ENCODE measurements at places on chromosomes 5 and 9.

- no peak for DNase-seq
Observed at GRCh38 chr5:159095151-159095721, 4.5 kb downstream of the EBF1 start.

GRCh38 chr9:127578627-127578951 is 33.5 kb upstream of the STXBP1 start:
- DNase-seq = no peak

DNA sequence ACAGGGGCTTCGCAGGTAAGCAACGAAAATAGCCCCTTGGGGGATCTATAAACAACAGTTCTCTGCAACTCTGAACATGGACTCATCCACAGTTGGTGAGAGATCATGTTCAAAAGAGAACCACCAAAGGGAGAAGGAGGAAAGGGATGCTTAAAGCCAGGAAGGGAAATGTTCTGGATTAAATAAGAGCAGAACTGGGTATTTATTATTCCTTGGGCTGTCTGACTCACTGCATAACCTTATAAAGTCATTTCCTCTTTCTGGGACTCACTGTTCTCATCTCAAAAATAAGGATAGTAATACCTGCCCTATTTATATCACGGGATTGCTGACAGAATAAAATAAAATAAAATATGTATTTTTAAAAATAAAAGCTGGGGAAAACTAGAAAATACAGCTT is 11.2 kb upstream of the MARCHF3 start:
- DNase-seq = no peak

GRCh38 chr5:117561531-117561930 is 986.9 kb upstream of the SEMA6A start:
- no peak for DNase-seq

- DNase-seq = no peak
Observed at GRCh38 chr5:77298146-77298545, 87.7 kb downstream of the PDE8B start.

DNA sequence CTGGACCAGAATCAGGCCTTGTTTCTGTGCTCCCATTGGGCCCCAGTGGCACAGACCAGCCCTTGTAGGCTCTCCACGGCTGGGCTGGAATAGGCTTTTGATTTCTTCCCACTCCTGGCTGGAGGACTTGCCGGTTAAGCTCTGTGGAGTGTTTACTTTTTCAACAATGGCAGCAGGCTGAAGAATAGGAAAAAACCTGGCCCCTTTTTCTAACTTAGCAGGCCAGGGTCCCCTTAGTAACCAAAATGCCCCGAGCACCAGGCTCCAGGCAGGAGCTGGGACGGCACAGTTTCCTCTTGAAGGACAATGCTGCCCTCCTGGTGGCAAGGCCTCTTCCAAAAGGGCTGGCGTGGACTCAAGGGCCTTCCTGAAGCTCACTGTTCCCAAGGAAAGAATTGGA is 230.3 kb downstream of the CRB2 start:
- no peak for DNase-seq

- no peak for DNase-seq
Observed at GRCh38 chr9:27336126-27336525, 39.2 kb upstream of the EQTN start.

DNA sequence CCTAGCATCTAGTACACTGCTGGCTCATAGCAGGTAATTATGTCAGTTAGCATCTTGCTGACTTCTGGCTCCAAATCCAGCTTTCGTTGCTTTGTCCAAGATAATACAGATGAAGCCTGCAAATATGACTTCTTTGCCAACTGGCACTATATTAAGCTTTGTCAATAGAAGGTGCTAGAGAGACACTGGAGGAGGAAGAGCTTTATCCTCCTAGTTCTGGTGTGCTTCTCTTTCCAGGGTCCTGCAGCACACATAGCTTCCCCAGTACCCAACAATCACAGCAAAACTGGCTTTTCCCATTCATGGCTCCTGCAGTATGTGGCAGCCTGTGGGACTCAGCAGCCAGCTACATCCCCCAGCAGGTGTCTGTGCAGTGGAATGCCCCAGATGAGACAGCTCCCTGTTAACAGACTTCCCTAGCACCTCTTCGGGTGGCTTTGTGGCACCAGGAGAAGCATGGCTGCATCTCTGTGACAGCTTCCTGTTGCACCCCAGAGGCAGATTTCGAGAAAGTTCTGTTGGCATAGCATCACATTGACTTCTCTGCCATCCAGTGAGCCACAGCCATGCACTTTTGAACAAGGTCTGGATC is 147.8 kb downstream of the OXCT1 start:
- DNase-seq = no peak

DNA sequence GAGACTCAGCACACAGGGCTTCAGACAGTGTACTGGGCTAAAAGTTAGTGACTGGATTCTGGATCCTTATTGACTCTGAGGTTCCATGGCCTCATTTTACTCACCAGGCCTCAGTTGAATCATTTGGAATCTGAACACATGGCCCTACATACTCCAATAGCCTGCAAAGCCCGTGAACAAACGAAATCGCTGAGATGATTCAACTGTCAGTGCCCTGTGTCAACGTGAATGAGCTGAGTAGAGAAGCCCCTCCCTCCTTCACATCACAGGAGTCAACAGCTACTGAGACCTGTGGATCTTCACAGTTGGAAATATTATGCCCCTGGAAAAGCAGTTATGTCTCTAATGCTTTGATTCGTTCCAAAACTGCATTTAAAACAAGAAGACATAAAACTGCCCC is 429.3 kb downstream of the GADD45G start:
- DNase-seq = no peak

DNA sequence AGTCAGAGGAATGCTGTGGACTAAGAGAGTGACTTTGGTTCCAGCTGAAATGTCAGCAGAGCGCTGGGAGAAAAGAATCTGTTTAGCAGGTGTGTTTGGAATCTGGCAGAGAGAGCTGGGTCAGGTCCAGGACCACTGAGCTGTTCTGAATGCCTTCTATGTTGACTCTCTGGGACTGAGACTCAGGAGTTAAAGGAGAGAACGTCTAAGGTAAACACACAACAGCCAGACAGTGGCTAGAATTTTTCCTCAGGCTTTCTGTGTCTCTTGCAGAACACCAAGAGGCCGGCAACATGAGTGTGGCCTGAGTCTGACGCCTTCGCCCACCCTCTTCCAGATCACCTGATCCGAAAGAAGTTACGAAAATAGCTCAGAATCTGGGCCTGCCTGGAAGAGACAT is 107.2 kb upstream of the ZNF462 start:
- no peak for DNase-seq

GRCh38 chr5:147966829-147967228 is 60.5 kb upstream of the C5orf46 start:
- no peak for DNase-seq

- DNase-seq = no peak
Observed at GRCh38 chr9:4886698-4887097, 94.0 kb downstream of the RCL1 start.

DNA sequence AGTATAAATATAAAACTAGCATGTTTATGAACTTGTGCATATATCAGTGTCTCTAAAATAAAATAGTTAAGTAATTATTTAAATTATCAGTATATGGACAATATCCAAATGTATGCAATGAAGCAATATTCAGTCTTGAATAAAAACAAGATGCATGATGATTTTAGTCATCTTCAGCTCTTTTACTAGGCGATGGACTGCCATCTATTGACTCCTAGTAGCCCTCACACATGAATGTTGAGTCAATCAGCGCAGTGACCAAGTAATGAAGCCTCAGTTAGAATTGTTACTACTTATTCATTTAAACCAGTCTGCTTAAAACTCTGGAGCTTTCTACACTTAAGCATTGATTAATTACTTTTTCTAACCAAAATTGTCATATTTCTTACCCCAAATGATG is 92.9 kb upstream of the GRHPR start:
- no peak for DNase-seq

DNA sequence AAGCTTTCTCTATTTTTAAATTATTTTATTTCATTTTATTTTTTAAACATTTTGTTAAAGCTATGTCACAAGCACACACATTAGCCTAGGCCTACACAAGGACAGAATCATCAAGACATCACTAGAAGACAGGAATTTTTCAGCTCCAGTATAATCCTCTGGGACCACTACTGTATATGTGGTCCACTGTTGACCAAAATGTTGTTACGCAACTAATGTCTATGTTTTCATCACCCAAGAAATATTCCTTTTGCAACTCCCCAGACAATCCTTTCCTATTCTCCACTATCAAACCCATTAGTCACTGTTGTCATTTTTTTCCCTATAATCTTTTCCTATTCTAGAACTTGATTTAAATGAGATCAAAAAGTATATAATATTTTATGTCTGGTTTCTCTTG is 2371.7 kb upstream of the C9orf72 start:
- DNase-seq = no peak
